ENCODE measurements at places on chromosomes 16 and 17.

DNA sequence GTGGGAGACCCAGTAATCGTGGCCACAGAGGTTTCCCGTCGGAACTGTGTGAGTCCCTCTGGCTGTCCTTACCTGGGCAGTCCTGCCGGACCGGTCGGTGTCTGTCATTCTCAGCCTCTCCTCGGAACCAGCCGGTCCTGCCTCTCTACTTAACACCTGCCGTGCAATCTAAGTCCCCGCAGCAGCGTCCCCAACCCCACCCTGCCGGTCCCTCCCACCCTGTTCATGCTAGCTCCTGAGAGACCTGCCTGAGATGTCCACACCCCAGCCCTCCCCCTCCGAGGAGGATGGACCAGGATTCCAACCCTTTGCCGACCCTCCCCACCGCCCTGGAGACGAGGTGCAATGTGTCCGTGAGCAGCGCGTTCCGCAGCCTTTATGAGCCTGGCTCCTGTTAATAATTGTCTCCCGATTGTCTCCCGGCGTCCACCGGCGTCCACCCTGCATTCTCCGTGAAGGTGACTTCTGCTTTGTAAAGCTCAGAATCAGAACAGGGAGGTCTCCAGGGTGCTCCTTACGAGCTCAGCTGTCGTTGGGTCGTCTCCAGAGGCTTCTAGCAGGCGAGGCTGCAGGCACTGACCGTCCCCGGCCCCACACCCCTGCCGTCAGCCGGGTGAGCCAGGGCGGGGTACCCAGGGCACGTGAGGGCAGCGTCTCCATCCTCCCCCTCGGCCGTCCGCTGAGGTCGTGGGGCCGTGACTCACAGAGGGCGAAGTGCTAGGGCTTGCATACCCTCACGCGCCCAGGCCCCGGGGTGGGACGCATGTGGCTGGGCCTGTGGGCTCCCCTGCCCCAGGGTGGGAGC is 10.1 kb downstream of the METRNL start:
- no peak for DNase-seq

GRCh38 chr16:85915125-85915845 is 16.3 kb downstream of the IRF8 start:
- no peak for DNase-seq

GRCh38 chr16:48064971-48065370 is 90.8 kb downstream of the ABCC12 start:
- DNase-seq: no peak

GRCh38 chr16:65722429-65722828 is 600.6 kb upstream of the CDH11 start:
- DNase-seq: no peak

DNA sequence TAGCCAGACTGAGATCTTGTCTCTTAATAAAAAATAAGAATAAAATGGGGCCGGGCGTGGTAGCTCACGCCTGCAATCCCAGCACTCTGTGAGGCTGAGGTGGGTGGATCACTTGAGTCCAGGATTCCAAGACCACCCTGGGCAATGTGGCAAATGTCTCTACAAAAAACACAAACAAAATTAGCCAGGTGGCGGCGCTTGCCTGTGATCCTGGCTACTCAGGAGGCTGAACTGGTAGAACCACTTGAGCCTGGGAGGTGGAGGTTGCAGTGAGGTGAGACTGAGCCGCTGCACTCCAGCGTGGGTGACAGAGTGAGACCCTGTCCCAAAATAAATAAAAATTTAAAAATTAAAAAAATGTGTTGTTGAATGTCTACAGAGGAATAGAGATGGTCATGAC is 2.9 kb upstream of the DEF8 start:
- DNase-seq: no peak

DNA sequence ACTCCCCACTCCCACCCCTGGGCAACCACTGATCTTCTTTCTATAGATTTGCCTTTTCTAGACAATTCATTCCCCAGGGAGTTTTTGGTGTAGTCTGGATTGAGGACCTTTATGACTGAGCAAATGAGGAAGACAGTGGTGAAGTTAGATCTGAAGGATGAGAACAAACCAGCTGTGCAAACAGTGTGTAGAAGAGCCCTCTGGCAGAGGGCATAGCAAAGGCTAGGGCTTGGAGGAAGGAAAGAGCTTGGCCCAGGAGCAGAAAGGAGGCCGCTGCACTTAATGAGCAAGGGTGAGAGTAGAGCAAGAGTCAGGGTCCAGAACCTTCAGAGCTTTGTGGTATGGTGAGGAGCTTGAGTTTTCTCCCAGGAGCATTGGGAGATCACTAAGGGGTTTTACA is 352.7 kb downstream of the CA10 start:
- no peak for DNase-seq

GRCh38 chr17:79739148-79740062 is 8.7 kb downstream of the ENPP7 start:
- no peak for DNase-seq

- DNase-seq: no peak
Measured at GRCh38 chr16:89048090-89048725, 45.4 kb upstream of the ACSF3 start.

- DNase-seq: no peak
Measured at GRCh38 chr17:3688027-3688553, 7.9 kb downstream of the P2RX5 start.

- DNase-seq: no peak
Measured at GRCh38 chr16:8682551-8683259, 8.3 kb downstream of the ABAT start.

DNA sequence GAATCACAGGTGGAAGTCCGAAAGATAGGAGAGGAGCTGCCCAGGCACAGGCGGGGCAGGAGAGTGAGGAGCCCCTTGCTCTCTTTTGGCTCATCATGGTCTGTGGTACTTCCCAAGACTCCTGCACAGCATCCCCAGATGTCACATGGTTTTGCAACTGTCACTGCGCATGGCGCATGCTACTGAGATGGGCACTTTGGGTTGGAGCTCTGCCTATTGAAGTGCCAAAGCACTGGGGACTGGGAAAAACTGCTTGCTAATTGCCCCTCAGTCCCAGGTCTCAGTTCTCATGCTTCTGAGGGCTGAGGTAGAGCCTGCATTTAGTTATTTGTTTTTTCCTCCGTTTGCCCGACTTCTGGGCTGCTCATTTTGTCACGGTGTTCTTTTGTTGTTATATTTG is 156.8 kb upstream of the CDH13 start:
- DNase-seq: no peak

GRCh38 chr16:56923481-56924091 is 8.4 kb upstream of the HERPUD1 start:
- no peak for DNase-seq

DNA sequence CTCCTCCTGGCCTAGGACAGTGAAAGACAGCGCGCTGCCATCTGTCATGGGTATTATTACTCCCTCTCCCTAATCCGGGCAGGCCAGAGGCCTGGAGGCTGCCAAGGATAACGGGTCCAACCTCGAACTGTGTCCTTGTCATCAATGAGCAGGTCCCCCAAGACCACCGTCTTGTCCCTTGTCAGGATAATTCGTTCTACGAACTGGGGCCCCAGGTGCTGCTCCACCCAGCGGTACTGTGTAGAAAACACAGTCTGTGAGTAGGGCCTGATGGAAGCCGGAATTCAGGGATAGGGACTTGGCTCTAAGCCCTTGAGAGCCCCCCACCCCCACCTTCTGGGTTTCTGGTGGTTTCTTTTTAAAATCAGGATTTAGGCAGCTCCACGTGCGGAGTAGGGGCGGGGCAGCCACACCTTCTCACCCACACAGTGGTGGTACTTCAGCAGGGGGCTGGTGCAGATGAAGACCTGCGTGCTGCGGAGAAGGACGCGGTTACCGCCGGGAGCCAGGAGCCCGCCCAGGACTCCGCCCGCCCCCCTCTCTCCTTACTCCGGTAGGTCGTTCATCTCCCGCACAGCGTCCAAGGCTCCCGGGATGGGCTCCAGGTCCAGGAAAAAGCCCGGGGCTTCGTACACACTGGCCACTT is 787 bp downstream of the NT5C start:
- peak; percentile 70 for DNase-seq

DNA sequence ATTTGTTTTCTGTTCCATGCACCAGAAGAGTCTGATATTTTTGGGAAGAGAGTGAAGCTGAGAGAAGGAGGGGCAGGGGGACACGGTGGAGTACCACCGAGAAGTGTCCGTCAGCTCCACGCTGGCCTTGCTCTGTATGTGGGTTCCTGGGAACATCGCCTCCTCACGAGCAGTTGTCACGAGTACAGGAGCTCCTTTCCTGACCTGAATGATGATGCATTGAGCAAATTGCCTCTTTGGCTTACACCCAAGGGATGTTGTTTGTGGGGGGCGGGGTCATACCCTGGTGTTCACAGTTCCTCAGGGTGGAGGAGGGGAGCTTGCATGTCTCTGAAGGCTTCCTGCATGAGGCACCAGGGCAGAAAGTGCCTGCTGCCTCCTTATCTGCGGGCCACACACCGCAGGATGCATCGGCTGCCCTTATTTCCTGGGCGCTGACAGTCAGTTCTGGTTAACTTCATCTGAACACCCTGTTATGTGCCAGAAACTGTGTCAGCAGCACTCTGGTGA is 36.2 kb downstream of the RGS9 start:
- DNase-seq: peak; percentile 60

- DNase-seq: no peak
Measured at GRCh38 chr17:42623732-42624596, 14.5 kb downstream of the TUBG1 start.

DNA sequence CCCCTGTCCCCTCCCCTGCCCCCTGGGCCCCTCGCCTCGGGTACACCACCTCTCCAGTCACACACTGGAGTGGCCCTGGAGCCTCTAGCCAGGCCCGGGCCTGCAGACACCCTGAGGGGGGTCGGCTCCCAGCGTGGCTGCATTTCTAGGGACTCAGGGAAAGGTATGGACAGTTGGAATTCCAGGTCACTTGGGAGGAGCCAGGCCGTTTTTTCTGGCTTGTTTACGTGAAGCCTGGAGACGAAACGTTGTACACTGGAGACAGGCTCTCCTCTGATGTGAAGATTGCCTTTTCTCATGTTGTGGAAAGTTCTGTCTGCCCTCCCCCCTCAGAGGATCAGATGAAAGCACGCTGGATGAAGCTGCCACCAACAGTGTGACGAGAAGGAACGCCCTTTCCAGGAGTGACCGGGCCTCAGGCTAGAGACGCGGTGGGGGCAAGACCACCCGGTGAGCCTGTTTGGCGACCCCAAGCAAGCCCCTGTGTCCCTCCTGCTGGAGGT is 4.0 kb upstream of the PPP1R27 start:
- DNase-seq: no peak
